Stimulated activated CD4-positive, alpha-beta T cell treated with anti-CD3 and anti-CD28 coated beads, Interleukin-2, amount 100 ng/mL, for 24 hours (primary cell): ENCODE measurements at places on chromosomes 5 and 9.

GRCh38 chr9:102779356-102779755 lies 215.8 kb upstream of the CYLC2 start:
- DNase-seq, result no peak

DNA sequence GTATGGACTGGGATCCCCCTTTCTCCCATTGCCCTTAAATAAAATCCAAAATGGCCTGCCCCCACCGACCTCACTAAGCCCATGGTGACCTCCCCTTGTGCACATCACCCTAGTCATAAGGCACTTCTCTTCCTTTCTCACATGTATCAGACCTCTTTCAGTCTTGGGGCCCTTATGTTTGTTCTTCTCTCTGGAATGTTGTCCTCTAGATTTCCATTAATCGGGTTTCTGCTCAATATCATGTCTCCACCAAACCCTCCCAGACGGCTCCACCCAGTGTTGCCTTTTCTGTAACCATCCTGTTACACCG lies 196.3 kb downstream of the ERCC6L2 start:
- DNase-seq, result no peak

DNA sequence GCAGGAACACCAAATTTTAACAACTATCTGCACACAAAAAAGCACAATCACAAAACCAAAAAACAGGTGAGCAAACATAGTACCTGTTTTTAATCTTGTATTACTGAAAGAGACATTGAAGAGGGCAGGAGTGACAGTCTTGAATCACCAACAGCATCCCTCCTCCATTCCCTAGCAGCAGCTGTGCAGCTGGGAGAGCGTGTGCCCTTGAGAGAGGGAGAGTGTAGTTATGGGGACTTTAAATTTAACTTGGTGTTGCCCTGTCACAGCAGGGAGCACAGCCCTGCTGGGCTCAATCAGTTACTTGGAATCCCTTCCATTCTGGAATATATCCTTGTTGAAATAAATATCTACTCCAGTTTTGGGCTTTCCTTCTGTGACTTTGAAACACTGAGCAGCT lies 1938.7 kb upstream of the NUDT12 start:
- DNase-seq, result no peak

DNA sequence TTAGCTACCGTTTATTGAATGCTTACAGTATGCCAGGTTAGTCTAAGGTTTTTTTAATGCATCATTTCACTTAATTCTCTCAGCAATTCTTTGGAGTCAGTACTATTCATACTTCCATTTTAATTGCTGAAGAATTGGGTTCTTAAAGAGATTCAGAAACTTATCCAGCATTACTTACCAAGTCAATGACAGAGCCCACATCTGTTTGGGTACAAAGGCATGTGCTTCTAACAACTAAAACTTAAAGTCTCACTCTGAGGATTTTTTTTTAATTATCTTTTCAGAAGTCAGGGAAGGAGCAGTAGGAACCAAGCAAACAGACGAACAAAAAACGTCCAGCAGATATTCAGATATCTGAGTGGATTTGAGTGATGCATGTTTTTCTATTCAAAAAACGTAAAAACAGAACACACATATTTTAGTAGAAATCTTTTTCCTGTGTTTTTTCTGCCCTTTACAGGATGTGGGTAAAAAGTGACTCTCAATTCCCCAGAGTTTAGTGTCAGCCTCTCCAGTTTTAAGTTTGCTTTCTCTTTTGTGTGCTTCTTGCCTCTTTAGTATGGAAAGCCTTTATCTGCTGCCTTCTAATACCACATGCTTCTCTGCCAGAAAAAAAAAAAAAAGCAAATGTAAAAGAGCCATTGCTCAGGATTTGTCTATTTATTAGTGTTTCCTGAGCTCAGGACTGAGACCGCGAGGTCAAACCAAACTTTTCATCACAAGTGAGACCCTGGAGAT lies 118.0 kb downstream of the PRKACG start:
- DNase-seq, result no peak

DNA sequence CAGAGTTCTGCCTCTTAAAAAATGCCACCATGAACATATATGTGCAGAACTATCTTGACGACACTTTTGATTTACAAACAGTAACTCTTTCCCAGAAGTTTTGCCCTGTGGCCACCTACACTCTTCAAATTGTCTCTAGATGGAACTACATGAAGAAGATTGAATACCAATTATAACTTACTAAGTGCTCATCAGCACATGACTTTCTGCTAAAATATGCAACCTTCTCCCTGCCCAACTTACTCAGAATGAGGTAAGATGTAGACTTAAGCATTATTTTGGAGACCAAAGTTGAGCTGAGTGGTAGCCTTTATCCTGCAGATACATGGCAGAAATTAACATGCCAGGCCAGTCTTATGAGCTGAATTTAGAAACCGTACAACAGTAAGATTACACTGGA lies 105.4 kb downstream of the SEMA5A start:
- no peak for DNase-seq

GRCh38 chr5:112549605-112550166 lies 130.6 kb upstream of the EPB41L4A start:
- DNase-seq, result no peak

- no peak for DNase-seq
Measured at GRCh38 chr5:75072061-75072460, 19.7 kb upstream of the GCNT4 start.

GRCh38 chr9:967903-968641 lies 8.4 kb upstream of the DMRT3 start:
- no peak for DNase-seq

DNA sequence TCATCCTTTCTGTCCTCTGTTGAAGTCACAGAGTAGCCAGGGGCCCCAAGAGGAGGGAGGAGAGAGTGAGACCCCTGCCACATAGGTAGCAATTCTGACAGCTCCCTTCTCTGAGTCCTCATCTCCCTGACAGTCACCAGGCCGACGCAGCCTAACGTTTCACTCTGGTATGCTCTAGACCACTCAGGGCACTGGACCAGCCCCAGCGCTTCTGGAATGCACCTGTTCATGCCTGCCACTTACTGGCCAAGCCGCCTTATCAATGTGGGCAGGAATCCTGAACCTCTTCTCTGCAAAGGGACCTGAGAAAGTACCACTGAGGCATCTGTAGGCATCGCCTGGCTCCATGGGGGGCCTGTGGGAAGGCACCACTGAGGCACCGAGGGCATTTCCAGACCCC lies 50.2 kb downstream of the SECISBP2 start:
- no peak for DNase-seq

GRCh38 chr9:84751921-84752320 lies 82.4 kb downstream of the NTRK2 start:
- DNase-seq, result no peak

GRCh38 chr9:120885958-120886357 lies 9.0 kb upstream of the PHF19 start:
- no peak for DNase-seq

DNA sequence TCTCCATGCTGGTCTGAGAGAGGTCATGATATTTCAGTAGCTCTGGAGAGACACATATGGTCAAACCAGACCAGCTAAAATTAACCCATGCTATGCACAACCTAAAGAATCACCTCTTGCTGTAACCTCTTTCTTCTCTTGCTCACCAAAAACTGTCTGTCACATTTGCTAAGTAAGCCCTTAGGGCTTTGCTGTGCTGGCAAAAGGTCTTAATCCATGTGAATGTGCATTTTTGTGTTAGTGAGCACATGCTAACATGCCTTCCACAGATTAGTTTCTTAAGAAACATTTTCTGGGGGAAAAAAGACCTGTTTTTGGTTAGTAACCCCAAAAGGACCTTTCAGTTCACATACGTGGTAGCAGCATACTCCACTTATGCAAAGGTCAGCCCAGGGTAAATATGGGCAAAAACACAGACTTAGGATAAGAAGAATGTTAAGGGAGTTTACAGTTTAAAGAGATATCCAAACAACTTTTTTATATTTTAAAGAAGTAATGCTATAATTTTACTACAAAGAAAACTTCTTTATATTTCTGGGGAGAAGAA lies 124.2 kb upstream of the CCDC152 start:
- no peak for DNase-seq

DNA sequence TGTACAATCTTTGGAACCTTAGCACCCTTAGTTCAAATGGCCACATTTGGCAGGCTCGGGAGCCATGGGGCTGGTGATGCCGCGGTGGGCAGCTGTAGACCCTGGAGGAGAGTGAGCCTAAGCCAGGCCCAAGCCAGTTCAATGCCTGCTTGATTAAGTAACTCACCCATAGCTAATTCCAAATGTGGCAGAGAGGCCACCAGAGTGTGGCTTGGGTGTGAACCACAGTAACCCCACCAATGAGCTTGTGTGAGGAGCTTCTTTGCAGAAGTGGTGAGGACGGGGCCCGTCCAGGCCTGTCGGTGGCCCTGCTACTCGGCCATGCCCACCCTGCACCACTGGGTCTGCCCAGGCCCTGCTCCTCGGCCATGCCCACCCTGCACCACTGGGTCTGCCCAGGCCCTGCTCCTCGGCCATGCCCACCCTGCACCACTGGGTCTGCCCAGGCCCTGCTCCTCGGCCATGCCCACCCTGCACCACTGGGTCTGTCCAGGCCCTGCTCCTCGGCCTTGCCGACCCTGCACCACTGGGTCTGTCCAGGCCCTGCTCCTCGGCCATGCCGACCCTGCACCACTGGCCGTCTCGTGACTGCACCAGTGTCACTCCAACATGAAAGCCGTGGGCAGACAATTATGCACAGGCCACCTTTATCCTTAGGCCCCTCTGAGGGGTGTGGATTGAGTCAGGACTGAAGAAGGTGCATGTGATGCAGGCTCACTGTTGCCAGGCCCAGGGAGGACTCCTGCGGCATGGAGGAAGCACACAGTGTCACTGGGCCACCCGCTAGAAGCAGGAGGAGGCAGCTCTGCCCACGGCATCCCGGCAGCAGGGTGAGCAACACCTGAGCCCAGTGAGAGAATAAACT lies 75.4 kb downstream of the MRPL36 start:
- DNase-seq, result no peak

GRCh38 chr5:1472964-1473628 lies 27.9 kb upstream of the SLC6A3 start:
- no peak for DNase-seq

- no peak for DNase-seq
Measured at GRCh38 chr5:72313141-72313540, 6.9 kb downstream of the MRPS27 start.

DNA sequence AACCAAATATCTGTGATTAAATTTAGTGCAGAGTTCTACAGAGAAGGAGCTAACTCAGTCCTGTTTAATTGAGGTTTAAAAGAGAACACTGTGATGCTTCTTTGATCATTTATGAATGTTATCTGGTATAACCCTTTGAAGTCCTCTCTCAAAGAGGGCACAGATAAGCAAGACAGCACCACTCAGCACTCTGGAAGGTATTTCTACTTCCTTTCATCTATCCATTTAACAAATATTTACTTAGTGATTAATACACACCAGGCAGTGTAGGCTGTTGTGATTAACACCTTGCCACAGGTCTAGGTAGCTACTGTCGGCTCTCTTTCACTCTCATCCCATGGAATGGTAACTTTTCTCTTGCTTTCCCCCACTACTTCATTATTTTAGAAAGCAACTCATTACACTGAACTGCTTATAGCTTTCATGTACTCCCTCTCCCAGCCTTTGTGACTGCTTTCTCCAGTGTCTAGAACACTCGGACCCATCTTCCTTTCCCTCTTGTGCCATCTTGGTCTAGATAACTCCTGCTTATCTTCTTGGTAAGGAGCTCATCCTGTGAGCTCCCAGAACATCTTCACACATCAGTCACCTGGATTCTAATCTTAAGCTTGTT lies 54.7 kb downstream of the GLDC start:
- no peak for DNase-seq

DNA sequence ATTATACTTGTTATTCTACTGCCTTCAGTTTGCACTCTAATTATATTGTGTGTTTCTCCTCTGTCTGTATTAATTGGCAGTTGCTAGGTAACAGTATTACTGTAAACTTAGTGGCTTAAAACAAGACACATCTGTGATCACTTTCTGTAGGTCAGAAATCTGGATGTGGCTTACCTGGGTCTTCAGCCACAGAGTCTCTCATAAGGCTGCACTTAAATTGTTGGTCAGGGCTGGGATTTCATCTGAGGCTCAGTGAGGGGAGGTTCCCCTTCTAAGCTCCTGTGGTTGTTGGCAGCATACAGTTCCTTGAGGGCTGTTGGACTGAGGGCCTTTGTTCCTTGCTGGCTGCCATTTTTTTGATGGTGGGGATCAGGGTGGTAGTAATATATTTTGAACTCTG lies 68.8 kb downstream of the SLC44A1 start:
- DNase-seq, result no peak
